ENCODE measurements at places on chromosomes 11 and 22. TPM values are rescaled to one million over a fixed set of nuclear protein-coding genes. Genes with fewer than 3 reads are reported as not detected.

DNA sequence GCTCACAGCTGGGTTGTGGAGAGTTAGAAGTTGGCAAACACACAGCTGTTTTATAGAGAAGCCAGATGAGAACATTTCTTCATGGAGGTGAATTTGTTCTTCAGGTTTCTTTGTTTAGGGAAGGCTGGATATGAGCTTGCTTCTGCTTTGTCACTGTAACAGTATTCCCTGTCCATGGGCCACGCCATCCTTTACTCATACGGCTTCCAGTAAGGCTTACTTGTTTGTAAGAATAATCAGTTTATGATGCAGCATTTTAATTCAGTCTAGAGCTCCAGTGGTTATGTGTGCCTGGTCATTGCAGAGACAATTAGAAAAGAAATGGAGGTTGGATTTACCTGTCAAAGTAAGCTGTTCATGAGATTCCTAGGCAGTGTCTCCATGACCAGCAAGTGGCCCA, 131.8 kb downstream of the TRIM44 start:
- no peak for DNase-seq

- no peak for DNase-seq
These were observed 1057.2 kb downstream of the NTM start for GRCh38 chr11:132427611-132428010.

GRCh38 chr11:20536784-20537183, 62.6 kb upstream of the SLC6A5 start:
- no peak for DNase-seq

DNA sequence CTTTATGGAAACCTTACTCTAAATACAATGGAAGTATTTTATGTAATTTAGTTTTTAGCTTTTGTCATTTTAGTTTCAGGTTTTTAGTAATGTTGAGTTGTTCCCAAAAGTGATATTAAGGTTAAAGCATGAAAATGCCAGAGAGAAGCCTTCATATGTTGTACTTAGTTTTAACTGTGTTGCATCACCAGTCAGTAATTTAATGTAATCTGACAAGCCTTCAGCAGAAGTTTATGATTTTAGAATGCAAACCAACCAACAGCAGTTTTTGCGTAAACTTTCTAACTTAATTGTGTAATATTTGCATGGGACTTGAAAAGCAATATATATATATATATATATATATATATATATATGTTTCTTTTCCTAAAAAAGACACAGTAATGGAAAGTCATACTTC, 110.6 kb downstream of the MSANTD4 start:
- no peak for DNase-seq

The ISX gene
- not detected for total RNA-seq

GRCh38 chr11:3843326-3843725, 2.6 kb upstream of the RHOG start:
- no peak for DNase-seq

The CRYAB gene
- not detected for total RNA-seq

- DNase-seq: no peak
These were observed 24.0 kb downstream of the KMT5B start for GRCh38 chr11:68189082-68189481.

The FEN1 gene
- 7.6 TPM for total RNA-seq

The OR4D5 gene
- not detected for total RNA-seq
